T-cell (primary cell): ENCODE measurements at places on chromosomes 11 and 22.

- no peak overlapping the region for H3K4me3 ChIP-seq
- peaks cover 3% of the 10 kb centered on the region for H3K27me3 ChIP-seq
- no peak overlapping the region for H3K27ac ChIP-seq
- H3K4me1 ChIP-seq = no peaks in the 10 kb centered on the region
- no peaks in the 10 kb centered on the region for H3K36me3 ChIP-seq
Observed at GRCh38 chr11:79413268-79413667, 27.6 kb downstream of the TENM4 start.

DNA sequence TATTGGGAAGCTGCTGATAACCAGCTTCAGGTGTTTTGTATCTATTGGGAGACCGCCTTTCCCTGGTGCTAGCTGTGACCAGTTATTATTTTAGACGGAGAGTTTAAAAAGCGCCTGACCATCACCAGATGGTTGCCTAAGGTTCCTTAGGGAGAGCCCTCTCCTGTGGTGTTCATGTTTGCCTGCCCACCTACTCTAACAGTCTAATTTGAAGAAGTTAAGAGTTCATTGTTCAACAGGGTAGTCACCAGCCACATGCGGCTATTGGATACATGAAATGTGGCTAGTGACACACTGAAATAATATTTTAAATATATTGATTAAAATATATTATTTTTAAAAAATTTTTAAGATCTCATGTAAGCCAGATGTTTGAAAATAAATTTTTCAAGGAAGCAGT, 71.3 kb upstream of the SLN start:
- H3K4me1 ChIP-seq = no peaks in the 10 kb centered on the region
- H3K36me3 ChIP-seq = no peaks in the 10 kb centered on the region
- no peak overlapping the region for H3K27ac ChIP-seq
- H3K27me3 ChIP-seq = no peaks in the 10 kb centered on the region

- no peaks in the 10 kb centered on the region for H3K27me3 ChIP-seq
- H3K36me3 ChIP-seq = peaks cover 91% of the 10 kb centered on the region
- H3K27ac ChIP-seq = no peak overlapping the region
- H3K4me1 ChIP-seq = peaks cover 3% of the 10 kb centered on the region
Observed at GRCh38 chr11:117219001-117219400, 12.9 kb downstream of the PCSK7 start.

- peaks cover 84% of the 10 kb centered on the region for H3K27me3 ChIP-seq
- H3K4me3 ChIP-seq = no peak overlapping the region
- DNase-seq = no peak
- H3K36me3 ChIP-seq = no peaks in the 10 kb centered on the region
Observed at GRCh38 chr22:19166421-19166820, 12.1 kb downstream of the SLC25A1 start.
